ENCODE measurements at places on chromosomes 13 and 19.

DNA sequence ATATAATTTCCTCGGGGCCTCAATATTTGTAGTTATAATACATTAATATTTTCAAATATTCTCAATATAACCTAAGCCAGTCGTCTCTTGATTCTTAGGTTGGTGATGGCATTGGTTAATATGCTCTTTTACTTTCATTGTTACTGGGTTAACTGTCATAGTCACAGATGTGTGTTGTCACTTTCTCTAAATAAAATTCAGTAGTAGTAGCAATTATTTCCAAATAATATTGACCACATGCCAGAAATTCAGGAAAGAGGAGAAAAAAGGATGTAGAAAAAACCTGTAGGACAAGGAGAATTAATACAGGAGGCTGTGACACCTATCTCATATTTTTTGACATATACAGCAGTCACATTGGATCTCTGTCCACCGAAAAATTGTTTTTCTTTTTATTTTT is 322.7 kb upstream of the SLITRK6 start:
- DNase-seq = no peak

GRCh38 chr19:10637894-10638293 is 12.5 kb downstream of the SLC44A2 start:
- no peak for DNase-seq

GRCh38 chr13:37102896-37103295 is 2.6 kb downstream of the CSNK1A1L start:
- DNase-seq = no peak

GRCh38 chr13:97306645-97307044 is 84.5 kb downstream of the MBNL2 start:
- DNase-seq = peak; percentile 13

DNA sequence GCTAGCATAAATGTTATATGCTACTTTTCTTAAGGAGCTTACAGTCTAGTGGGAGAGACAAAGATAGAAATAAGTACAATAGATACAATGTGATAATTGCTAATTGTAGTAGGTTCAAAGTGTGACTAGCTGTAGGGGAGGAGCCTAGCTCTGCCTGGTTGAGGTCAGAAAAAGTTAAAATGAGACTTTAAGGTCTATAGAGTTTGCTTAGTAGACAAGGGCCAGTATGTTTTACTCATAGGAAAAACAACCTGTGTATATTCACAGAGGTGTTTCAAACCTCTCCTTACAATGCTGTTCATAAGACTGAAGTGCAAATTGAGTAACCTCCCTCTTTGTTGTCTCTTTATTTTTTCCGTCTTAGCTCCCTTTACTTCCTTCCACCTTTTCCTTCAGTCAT is 56.1 kb downstream of the PDS5B start:
- no peak for DNase-seq

DNA sequence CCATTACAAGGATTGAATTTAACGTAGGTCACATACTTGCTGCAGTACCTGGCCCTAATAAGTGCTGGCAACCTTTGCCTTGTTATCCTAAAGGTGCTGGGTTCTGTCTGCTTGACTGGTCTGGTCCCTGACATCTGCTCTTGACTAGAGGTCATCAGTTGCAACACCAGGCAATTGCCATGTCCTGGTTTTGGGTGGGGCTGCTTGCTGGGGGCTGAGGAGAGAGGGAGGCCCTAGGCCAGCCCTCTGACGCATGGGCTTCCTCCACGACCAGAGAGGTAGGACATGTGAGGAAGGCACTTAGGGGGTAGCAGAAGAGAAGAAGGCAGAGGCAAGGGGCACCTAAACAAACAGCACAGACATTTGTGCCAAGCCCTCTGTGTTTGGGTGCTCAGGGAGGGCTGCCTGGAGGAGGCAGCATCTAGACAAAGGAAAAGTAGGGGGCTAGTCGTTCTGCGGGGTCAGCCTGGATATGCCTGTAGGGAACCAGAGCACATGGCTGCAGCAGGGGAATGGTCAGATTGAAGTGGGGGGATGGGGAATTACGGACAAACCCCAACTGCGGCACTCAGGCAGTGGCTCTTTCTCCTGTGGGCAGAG is 21.7 kb downstream of the VSTM2B start:
- DNase-seq = no peak

- no peak for DNase-seq
Observed at GRCh38 chr19:55602104-55603001, 2.3 kb downstream of the ZNF524 start.

DNA sequence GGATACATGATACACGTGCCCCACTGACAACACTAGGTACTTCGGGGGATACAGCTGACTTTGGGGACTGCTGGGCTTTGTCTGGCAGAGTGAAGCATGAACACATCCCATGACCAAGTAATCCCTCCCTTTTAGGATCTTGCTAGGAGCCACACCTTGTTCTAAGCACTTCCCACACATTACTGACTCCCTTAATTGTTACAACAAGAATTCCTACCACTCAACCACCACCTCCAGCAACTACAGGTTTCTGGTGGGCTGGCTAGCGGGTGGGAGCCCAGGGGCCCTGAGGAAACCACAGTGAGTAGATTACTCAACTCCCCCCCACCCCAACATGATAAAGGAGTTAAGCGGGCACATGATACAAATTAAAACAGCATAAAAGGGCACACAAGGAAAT is 7.2 kb upstream of the SLC35E1 start:
- DNase-seq = no peak

DNA sequence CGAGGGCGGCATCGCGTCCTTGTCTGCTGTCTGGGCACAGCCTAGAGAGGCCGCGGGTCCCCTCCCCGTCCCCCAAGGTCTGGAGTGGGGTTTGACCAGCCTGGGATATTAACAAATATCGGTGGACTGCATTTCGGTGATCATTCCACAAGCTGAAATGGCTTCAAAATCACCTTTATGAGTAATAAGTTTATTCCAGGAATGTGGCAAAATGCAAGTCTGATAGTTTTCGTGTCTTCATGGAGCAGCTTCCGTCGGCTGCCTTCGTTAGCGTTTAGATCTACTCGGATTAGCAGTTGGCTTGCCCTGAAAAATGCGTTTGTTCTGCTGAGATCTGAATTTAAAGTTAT is 1.1 kb upstream of the GJA3 start:
- no peak for DNase-seq

DNA sequence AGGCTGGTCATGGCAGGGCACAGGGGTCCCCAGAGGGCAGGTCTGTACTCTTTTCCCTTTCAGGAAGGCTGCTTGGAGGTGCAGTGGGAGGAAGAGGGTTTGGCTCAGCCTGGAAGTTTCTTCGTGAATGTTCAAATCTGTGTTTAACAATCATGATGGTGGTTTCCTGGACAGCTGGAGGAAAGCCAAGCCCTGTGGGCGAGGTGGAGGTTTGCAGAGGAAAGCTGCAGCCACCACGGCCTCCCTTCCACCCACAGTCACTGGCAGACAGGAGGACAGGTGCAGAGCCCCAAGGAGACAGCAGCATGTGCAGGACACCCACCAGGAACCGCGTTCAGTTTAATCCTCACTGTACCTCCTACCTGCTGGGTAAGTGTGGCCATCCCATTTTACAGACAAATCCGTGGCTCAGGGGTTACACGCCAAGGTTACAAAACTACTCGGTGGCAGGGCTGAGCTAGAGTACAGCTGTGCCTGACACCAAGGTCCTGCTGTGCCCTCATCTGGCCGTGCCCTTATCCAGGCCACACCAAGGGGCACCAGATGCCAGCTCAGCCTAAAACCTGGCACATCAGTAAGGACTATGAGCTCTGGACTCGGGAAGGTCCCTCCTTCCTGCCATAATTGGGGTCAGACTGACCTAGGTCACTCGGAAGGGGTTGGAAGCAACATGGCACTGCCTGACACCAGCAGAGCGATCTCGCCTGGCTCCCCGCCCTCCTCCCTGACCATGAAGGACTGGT is 34.1 kb downstream of the SUGP2 start:
- peak; percentile 19 for DNase-seq

DNA sequence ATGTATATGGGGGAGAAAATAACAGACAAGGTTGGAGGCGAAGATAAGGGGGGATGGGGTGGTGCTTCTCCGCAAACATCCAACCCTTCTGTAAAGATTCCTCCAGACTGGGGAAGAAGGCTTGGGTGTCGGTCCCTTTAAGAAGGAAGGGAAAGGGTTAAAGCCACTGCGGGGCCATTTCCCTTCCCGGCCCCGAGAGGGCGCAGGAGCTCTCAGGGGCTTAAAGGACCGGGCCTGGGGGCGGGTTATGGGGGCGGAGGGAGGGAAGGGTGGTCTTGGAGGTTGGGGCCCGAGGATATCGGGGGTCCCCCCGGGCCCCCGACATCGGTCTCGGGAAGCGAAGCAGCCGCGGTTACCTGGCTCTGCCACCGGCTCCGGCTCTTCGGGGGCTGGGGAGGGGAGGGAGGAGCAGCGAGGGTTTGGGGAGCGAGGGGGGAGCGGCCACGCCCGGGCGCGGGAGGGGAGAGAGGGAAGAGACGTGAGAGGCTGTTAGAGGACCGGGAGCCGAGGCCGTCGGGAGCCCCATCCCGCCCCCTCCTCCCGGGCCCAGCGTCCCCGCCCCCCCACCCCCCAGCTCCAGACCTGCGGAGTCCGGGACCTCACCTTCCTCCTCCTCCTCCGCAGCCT is 2.8 kb downstream of the TNNT1 start:
- DNase-seq = peak; percentile 32

GRCh38 chr19:40266119-40266518 is 19.0 kb downstream of the AKT2 start:
- DNase-seq = no peak

DNA sequence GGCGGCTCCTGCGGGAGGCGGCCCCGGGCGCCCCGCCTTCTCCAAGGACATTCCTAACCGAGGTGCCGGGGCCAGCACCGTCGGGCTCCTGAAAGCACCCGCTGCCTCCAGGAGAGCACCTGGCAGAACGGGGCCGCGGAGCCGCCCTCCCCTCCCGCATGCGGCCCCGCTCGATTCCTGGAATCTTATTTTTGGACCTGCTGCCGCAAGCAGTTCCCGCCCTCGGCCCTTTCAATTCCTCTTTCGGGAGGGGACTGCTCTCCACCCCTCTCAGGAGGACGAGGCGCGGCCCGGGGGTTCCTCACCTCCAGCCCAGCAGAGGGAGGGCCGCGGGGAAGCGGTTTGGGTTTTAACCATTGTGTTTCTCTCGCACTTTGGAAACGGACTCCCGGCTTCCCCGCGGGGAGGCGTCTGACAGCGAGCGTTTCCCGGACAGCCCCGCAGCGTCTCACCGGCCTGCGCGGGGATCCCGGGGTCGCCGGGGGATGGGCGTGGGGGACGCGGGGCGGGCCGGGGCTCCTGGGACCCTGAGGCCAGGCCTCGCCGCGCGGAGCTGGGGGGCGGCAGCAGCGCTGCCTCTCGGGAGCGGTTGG is 849 bp downstream of the GAS6 start:
- peak; percentile 63 for DNase-seq

GRCh38 chr19:10116866-10117616 is 2.7 kb downstream of the EIF3G start:
- DNase-seq = no peak

GRCh38 chr19:5321851-5322681 is 18.5 kb downstream of the PTPRS start:
- DNase-seq = no peak

GRCh38 chr19:49056101-49056901 is 1.2 kb downstream of the CGB7 start:
- DNase-seq = peak; percentile 52

- peak; percentile 14 for DNase-seq
Observed at GRCh38 chr19:7850000-7850813, 20.2 kb downstream of the EVI5L start.

GRCh38 chr19:49808711-49809159 is 4.4 kb downstream of the FUZ start:
- peak; percentile 69 for DNase-seq

GRCh38 chr13:107961849-107962608 is 253.3 kb downstream of the LIG4 start:
- DNase-seq = no peak

GRCh38 chr19:310141-310651 is 19.0 kb upstream of the PLPP2 start:
- DNase-seq = no peak

- DNase-seq = peak; percentile 33
Observed at GRCh38 chr13:39789451-39789850, 134.0 kb downstream of the COG6 start.

DNA sequence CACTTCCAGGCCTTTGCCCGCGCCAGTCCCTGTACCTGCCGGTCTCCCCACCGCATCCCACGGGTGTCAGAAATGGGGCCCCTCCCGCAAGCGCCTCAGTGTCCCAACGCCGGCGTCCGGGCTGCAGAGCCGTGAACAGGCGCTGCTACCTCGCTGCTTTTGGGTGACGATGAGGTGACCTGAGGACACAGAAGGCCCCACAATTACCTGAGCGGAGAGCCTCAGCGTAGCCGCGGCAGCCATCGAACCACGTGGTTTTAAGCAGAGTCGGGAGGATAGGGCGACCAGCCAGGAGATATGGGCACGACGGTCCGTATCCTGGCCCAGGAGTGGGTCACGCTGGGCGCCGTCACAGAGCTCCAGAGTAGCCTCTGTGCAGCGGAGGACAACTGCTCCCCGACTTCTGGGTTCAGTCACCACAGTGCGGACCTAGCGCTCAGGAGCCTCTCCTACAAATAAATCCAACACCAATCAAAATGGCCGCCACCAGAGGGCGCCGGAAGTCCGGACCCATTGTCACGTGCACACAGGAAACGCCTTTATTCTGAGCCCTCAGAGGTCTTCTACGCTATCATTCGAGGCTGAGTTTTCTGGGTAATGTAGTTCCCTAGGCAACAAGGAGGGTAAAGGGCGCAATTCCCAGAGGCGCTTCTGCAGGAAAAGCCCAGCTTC is at the start of gene ZNF814:
Gene ZNF814, minus strand, starts transcription at position 478 of the 672 bp plus-strand sequence. Its CDS starts 235 bp downstream, at position 243.
- DNase-seq = peak; percentile 88

- no peak for DNase-seq
Observed at GRCh38 chr19:45395821-45396617, 8.8 kb downstream of the PPP1R13L start.

DNA sequence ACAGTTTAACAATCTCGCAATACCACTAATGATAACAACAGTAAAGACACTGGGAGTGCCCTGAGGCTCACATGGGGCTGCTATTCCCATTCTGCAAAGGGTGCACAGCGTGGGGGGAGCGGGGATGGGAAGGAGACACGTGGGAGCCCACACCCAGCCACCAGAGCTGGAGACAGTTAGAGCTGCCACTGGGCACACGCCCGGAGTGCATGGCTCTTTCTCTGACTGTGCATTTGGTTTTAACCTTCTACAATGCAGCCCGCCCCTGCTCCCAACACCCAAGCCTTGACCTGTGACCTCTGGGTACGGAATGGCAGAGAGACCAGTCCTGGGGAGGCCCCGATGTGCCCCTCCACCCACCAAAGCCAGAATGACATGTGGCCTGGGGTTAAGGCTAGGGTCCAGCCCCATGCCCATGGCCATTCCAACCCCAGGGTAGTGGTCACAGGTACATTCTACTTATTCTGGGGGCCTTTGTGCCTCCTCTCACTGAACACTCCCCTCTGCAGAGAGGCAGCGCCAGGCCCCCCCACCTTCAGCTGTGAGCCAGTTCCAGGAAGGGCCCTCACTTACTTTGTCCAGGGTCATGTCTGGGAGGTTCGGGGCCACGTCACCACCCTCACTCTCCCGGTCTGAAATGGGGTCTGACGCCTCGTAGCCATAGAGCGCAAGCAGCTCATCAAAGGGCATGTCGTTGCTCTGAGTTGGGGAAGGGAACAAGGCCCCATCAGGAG is 17.1 kb downstream of the MIER2 start:
- no peak for DNase-seq

DNA sequence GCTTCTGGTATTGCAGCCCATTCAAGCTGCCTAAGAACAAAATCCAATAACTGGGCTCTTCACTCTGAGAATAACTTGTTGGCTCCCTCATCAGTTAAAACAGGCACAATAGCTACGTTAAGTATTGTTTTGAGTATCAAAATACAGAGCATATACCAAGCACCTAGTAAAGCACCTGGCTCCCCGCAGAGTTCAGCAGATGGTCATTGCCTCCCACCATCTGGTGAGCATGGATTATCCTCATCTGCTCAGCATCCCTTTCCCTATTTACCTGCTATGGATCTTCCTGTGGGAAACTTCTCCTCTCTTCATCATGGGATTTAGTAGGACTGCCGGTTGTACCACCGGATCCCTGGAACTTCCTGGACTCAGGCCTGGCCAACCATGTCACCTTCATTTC is 199.2 kb upstream of the MAB21L1 start:
- DNase-seq = no peak
